ENCODE measurements at places on chromosomes 5 and 9. TPM values are rescaled to one million over a fixed set of nuclear protein-coding genes. Genes with fewer than 3 reads are reported as not detected.

- no peaks in the 10 kb centered on the region for H3K27me3 ChIP-seq
- no peak overlapping the region for H3K4me3 ChIP-seq
- H3K4me1 ChIP-seq = no peaks in the 10 kb centered on the region
- DNase-seq = no peak
Observed at GRCh38 chr9:118721923-118722322, 647.3 kb downstream of the BRINP1 start.

DIPK1B gene
- total RNA-seq = 0.47 TPM

DNA sequence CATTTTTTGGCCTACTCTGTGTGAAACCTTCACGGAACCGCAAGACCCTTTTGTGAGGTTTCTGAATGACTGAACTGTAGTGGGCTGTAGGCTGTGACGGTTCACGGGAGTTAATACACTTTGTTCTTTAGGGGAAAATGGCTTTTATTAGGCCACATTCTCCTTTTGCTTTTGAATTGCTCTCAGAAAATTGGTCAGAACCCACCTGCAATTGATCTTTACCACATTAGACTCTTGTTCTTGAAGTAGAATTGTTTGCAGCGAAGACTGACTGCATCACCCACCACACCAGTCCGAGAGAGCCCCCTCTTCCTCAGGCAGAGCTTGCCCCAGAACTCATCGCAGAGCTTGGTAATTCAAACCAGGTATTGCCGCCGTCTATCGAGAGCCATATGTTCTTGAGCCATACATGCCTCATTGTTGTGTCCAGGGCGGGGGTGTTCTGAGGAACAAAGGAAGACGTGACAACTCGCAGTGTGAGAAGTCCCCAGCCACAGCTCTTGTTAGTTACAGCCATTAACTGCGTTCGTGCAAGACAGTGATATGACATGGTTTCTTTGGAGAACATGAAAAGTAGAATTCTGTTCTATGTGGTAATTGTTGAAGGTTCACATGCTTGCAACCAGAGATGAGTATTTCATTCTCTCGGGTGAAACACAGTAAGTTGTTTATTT lies 166.4 kb upstream of the OTULINL start:
- peak overlapping the region; percentile 43 for H3K4me3 ChIP-seq
- no peak for DNase-seq
- peak overlapping the region; percentile 90 for H3K27ac ChIP-seq
- H3K4me1 ChIP-seq = peaks cover 52% of the 10 kb centered on the region
- H3K36me3 ChIP-seq = peaks cover 5% of the 10 kb centered on the region

TSSK1B gene
- not detected for total RNA-seq

IARS1 gene
- total RNA-seq = 217 TPM

- peaks cover 11% of the 10 kb centered on the region for H3K4me1 ChIP-seq
- H3K27me3 ChIP-seq = peaks cover 41% of the 10 kb centered on the region
- H3K27ac ChIP-seq = peak within 1 kb of the TSS; percentile 51
- H3K36me3 ChIP-seq = peaks cover 5% of the 10 kb centered on the region
- DNase-seq = no peak
Observed at GRCh38 chr9:111038331-111039230, at the start of gene LPAR1. TSS of gene LPAR1 (minus strand) at chr9:111038470. CDS start at chr9:110972117, 66,353 bp downstream.

DNA sequence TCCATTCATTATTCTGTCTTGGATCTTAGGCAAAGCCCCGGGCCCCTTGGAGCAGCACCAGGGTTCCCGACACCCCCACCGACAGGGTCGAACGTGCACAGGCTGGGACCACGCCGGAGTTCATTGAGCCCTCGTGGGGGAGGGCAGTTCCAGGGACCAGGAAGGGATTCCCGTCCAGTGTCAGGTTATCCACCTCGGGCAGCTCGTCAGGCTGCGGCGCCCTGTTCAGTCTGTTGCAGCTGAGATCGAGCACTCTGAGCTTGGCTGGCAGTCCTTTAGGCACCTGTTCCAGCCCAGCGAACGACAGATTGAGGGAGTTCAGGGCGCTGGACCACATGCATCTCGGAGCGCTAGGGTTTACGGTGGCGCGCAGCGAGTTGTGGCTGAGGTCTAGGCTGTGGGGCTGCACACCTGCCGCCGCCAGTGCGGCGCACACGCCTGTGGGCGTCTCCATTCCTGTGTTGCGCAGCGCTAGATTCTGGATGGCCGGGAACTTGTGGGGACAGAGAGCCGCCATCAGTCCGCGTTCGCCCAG lies 1.1 kb downstream of the CD14 start:
- H3K27ac ChIP-seq = no peak overlapping the region
- peaks cover 4% of the 10 kb centered on the region for H3K36me3 ChIP-seq
- peaks cover 25% of the 10 kb centered on the region for H3K27me3 ChIP-seq
- no peak for DNase-seq
- H3K4me3 ChIP-seq = peak overlapping the region; percentile 83

FBP1 gene
- total RNA-seq = 0.39 TPM

DNA sequence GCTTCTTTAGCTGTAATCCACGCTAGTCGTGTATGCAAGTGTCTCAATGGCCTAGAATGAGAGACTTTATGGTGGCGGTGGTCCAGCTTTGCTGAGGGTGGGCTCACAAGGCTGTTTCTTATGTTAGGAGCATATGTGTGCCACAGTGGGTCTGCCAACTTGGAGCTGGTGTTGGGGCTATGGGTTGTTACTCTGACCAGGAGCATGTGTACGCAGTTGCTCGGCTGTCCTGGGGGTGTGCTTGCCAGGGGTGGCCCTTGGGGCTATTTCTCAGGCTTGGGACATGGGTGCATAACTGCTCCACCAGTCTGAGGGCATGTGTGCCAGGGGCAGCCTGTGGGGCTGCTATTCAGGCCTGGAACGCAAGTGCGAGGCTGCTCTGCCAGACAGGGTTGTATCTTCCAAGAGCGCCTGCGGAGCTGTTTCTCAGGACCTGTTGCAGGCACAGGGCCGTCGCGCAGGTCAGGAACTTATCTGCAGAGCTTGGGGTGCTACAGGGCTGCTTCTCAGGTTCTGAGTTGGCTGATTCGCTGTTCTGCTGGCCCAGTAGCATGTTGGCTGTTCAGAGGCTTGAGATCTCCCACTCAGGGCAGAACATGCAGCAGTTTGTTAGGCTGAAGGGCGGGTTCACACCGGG lies 187.9 kb upstream of the TLX3 start:
- no peaks in the 10 kb centered on the region for H3K36me3 ChIP-seq
- DNase-seq = no peak
- no peaks in the 10 kb centered on the region for H3K4me1 ChIP-seq
- no peak overlapping the region for H3K4me3 ChIP-seq

- H3K4me3 ChIP-seq = no peak overlapping the region
- peaks cover 12% of the 10 kb centered on the region for H3K36me3 ChIP-seq
- no peaks in the 10 kb centered on the region for H3K27me3 ChIP-seq
- H3K4me1 ChIP-seq = peaks cover 52% of the 10 kb centered on the region
- no peak for DNase-seq
- no peak overlapping the region for H3K27ac ChIP-seq
Observed at GRCh38 chr9:78021697-78022096, 9.9 kb downstream of the GNAQ start.

GRCh38 chr5:160452036-160452435 lies 30.4 kb downstream of the PTTG1 start:
- peaks cover 7% of the 10 kb centered on the region for H3K36me3 ChIP-seq
- no peak for DNase-seq
- H3K27me3 ChIP-seq = no peaks in the 10 kb centered on the region

MARVELD2 gene
- total RNA-seq = 0.32 TPM

MARCHF11 gene
- total RNA-seq = not detected

CYSRT1 gene
- 0.49 TPM for total RNA-seq

SSNA1 gene
- total RNA-seq = 101 TPM

DNA sequence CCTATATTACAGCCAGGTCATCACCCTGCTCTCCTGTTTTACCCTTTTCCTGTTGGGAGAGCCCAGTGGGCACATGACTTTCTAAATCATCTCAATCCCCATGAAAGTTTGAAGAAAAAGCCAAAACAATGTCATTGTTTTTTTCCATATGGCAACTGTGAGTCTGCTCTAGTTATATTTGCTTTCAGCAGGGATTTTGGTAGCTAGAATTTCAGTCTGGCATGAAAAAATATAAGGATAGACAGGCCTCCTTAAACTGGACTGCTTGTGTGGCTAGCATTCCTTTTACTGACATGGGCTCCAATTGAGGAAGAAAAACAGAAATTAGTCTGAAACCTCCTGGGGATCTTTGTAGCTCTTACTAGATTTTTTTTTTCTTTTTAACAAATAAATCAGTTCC lies 25.6 kb downstream of the MOCS2 start:
- H3K4me3 ChIP-seq = peak overlapping the region; percentile 45
- no peak overlapping the region for H3K27ac ChIP-seq
- peaks cover 12% of the 10 kb centered on the region for H3K27me3 ChIP-seq
- no peak for DNase-seq
- peaks cover 39% of the 10 kb centered on the region for H3K36me3 ChIP-seq
- peaks cover 68% of the 10 kb centered on the region for H3K4me1 ChIP-seq

DNA sequence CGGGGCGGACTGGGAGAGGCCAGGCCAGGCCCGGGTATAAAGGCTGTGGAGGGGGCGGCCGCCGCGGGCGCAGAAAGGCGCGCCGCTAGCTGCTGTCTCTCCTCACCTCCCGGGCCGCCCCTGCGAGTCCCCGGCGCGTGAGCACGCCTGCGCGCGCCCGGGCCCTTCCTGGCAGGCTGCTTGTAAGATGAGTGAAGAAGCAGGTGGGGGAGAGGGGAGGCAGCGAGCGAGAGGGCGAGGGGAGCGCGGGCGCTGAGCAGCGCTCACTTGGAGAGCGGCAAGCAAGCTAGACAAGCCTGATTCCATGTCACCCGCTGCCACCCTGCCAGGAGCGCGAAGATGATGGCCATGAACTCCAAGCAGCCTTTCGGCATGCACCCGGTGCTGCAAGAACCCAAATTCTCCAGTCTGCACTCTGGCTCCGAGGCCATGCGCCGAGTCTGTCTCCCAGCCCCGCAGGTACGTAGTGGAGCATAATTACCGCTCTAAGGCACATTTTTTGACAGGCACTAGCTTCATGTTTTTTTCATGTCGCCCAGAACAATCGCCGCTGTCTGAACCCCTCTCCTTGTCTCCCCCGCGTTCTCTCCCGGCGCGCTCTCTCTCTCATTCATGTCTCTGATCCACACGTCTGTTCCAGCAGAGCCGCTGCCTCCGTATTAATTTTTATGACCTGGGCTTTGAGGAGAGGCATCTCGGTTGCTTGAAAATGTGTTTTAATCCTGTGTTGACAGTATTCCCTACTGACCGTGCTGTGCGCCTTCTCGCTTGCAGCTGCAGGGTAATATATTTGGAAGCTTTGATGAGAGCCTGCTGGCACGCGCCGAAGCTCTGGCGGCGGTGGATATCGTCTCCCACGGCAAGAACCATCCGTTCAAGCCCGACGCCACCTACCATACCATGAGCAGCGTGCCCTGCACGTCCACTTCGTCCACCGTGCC lies at the start of gene POU4F3:
Gene POU4F3 (plus strand): TSS at position 66 of the 941 bp plus-strand sequence. CDS start 274 bp downstream, at position 340.
- no peaks in the 10 kb centered on the region for H3K4me1 ChIP-seq
- peak within 1 kb of the TSS; percentile 68 for H3K27ac ChIP-seq
- peaks cover 82% of the 10 kb centered on the region for H3K27me3 ChIP-seq
- no peak for DNase-seq
- H3K4me3 ChIP-seq = no peak within 1 kb of the TSS
- H3K36me3 ChIP-seq = no peaks in the 10 kb centered on the region

RNF44 gene
- total RNA-seq = 78.0 TPM

IRX2 gene
- not detected for total RNA-seq

CIZ1 gene
- total RNA-seq = 154 TPM

GRCh38 chr9:105697871-105698270 lies 3.5 kb downstream of the TMEM38B start:
- H3K4me3 ChIP-seq = no peak overlapping the region
- peaks cover 26% of the 10 kb centered on the region for H3K4me1 ChIP-seq
- DNase-seq = no peak
- peaks cover 10% of the 10 kb centered on the region for H3K27me3 ChIP-seq

DNA sequence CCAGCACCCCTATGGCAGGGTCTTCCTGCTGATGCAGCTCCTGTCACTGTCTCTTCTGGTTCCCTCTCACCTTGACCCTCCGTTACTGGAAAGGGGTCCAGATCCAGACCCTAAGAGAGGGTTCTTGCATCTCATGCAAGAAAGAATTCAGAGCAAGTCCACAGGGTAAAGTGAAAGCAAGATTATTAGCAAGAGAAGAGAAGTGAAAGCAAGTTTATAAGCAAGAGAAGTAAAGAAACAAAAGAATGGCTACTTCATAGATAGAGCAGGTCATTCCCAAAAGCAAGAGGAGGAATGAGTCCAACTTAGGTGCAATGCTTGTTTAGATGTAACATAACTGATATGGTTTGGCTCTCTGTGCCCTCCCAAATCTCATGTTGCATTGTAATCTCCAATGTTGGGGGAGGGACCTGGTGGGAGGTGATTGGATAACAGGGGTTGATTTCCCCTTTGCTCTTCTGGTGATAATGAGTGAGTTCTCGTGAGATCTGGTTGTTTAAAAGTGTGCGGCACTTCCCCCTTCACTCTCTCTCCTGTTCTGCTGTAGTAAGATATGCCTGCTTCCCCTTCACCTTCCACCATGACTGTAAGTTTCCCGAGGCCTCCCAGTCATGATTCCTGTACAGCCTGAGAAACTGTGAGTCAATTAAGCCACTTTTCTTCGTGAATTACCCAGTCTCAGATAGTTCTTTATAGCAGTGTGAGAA lies 183.3 kb downstream of the MED10 start:
- peaks cover 4% of the 10 kb centered on the region for H3K27me3 ChIP-seq
- no peak for DNase-seq
- no peak overlapping the region for H3K27ac ChIP-seq
- peaks cover 6% of the 10 kb centered on the region for H3K4me1 ChIP-seq
- no peak overlapping the region for H3K4me3 ChIP-seq

MEGF10 gene
- not detected for total RNA-seq

LCN9 gene
- total RNA-seq = not detected

SPAAR gene
- not detected for total RNA-seq

DNA sequence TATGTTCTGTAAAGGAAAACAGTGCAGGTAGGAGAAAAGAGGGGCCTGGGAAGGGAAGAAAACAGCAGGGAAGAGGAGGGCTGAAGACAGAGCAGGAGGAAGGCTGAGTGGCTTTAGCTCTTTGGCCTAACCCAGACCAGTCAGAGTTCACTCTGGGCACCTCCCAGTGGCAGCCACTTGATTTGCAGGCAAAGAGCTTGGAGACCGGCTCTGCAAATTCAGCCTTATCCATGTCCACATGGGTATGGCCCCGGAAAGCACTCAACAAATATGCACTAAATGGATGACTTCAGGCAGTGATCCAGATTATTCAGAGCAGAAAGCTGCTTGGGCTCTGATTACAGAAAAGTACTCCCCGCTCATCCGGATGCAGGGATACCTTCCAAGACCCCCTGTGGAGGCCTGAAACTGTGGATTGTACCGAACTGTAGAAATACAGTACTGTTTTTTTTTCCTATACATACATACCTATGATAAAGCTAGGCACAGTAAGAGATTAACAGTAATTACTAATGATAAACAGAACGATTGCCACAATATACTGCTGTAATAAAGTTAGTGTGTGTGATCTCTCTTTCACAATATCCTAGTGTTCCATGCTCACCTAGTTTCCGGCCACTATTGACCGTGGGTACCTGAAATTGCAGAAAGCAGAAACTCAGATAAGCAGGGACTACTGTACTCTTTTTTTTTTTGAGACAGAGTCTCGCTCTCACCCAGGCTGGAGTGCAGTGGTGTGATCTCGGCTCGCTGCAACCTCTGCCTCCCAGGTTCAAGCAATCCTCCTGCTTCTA lies 4.6 kb upstream of the RNU6ATAC start:
- H3K27me3 ChIP-seq = no peaks in the 10 kb centered on the region
- H3K36me3 ChIP-seq = no peaks in the 10 kb centered on the region
- no peak overlapping the region for H3K27ac ChIP-seq
- no peak for DNase-seq
- no peaks in the 10 kb centered on the region for H3K4me1 ChIP-seq

GRCh38 chr9:94867842-94868312 lies 141.4 kb downstream of the AOPEP start:
- peaks cover 55% of the 10 kb centered on the region for H3K4me1 ChIP-seq
- H3K27me3 ChIP-seq = peaks cover 3% of the 10 kb centered on the region
- H3K36me3 ChIP-seq = peaks cover 10% of the 10 kb centered on the region
- no peak overlapping the region for H3K27ac ChIP-seq
- H3K4me3 ChIP-seq = no peak overlapping the region
